GM13976 (cell line): ENCODE measurements at places on chromosomes 3 and 15.

GRCh38 chr3:140856905-140857304 lies 84.7 kb upstream of the SLC25A36 start:
- DNase-seq = no peak

DNA sequence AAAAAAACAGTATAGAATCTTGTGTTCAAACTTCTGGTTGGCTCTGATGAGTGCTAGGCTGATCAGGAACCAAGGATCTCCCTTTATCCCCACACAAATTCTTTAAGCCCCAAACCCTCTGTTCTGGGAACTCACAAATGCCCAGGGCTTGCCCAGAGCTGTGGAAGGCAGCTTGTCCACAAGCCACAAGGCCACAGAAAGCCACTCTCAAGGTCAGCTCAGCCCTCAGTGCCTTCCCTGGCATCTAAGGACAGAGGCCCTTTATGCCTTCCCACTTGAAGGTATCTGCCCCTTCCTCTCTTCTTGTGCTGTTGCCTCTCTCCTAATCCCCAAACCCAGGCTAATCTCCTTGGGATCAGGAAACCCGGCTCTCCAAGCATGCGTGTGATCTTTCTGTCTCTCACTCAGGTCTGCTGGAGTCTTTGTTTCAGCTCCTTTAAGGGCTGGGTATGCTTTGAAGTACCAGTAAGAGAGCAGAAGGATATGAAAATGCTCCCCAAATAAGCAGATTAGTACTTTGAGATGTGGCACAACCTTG lies 145.0 kb upstream of the TRIM42 start:
- no peak for DNase-seq

DNA sequence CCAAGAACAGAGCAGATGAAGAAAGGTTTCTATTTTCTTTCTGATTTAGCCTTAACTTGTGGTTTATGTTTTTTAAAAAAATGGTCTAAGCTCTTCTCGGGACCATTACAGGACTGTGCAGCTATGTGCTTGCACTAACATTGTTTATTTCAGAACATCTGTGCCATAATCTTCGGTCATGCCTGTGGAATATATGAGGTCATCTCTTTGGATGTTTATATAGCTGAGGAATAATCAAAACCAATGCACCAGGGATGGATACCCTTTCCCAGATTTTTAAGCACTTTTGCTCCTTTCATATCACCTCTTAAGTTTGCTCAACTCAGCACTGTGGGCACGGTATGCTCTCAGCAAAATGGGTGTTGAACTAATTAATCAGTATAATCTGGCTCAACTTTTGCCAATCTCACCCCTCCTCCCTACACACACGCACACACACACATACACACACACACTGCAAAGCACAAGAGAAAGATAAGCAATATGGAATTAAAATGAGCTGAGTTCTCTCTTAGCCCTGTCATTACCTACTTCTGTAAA lies 268.5 kb upstream of the TMC3 start:
- DNase-seq = no peak

GRCh38 chr3:51941798-51942602 lies at the start of the genes PARP3 and RRP9:
Gene PARP3 (plus strand): TSS chr3:51942363. CDS start chr3:51943356, 993 bp downstream.
Gene RRP9 (minus strand): TSS chr3:51941904. CDS start chr3:51941867, 37 bp downstream.
- peak; percentile 100 for DNase-seq

DNA sequence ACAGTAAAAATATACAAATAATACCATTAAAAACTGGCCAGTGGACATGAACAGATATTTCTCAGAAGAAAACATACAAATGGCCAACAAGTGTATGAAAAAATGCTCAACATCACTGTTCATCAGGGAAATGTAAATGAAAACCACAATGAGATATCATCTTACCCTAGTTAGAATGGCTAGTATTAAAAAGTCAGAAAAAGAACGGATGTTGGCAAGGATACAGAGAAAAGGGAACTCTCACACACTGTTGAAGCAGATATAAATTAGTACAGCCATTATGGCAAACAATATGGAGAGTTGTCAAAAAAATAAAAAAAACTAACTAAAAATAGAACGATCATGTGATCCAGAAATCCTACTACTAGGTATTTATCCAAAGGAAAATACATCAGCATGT lies 222.7 kb upstream of the NAALADL2 start:
- DNase-seq = no peak

- no peak for DNase-seq
Measured at GRCh38 chr3:171018156-171018935, 8.2 kb downstream of the SLC2A2 start.

DNA sequence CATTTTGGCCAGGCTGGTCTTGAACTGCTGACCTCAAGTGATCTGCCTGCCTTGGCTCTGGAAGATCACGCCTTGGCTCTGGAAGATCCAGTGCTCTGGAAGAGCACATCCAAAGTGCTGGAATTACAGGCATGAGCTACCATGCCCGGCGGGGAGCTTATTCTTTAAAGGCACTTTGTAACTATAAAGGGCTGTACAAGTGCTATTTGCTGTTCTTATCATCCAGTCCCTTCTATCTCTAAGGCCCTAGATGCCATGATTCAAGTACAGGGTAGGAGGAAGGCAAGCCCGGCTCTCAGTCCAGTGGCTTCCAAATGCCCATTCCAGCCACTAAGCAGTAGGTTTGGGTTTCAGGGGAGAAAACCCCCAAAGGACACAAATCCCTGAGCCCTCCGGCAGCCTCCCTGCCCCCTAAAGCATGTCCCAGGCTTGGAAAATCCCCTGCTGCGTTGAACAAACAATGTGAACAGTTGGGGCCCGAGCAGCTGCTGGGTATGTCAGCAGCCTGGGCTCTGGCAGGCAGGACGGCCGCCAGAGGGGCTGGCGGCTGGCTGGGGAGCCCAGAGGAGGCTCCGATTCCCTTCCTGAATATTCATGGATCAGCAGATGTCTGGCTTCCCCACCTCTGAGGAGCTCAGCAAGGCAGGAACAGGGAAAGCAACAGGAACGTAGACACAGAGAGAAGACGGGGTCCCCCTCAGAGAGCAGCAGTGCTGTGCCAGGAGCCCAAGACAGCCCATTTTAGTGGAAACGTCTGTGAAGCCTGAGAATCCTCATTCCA lies 7.7 kb downstream of the IGDCC4 start:
- DNase-seq = no peak

DNA sequence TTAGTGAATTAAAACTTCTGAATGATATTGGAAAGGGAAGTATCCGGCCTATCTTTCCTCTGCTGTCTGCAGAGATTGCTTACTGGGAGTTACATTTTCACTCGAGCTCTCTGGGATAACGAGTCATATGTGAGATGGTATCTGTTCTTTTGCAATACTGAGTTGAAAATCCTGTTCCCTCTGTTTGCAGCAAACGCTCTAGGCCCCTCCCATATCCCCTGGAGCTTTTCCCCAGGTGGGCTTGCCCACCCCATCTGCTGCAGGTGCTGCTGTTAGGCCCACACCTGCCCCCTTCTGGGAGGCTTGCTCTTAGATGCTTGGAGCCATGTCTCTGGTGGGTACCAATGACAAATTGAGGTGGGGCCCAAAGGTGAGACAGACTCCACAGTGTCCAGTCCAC lies 42.7 kb upstream of the MTMR10 start:
- no peak for DNase-seq

- DNase-seq = no peak
Measured at GRCh38 chr3:14334136-14334535, 68.3 kb upstream of the SLC6A6 start.
